ENCODE measurements at places on chromosomes 5 and 9. TPM values are rescaled to one million over a fixed set of nuclear protein-coding genes. Genes with fewer than 3 reads are reported as not detected.

GRCh38 chr9:116777116-116777515 is 90.0 kb downstream of the TRIM32 start:
- DNase-seq = no peak

- no peak for DNase-seq
These were observed 37.7 kb upstream of the MRPS30 start for GRCh38 chr5:44770780-44771717.

- no peak for DNase-seq
These were observed 63.2 kb upstream of the ELL2 start for GRCh38 chr5:96024683-96025475.

GRCh38 chr5:4101189-4101588 is 505.6 kb downstream of the IRX1 start:
- no peak for DNase-seq

- peak; percentile 16 for DNase-seq
These were observed 175.0 kb downstream of the MACROH2A1 start for GRCh38 chr5:135223891-135224625.

DNA sequence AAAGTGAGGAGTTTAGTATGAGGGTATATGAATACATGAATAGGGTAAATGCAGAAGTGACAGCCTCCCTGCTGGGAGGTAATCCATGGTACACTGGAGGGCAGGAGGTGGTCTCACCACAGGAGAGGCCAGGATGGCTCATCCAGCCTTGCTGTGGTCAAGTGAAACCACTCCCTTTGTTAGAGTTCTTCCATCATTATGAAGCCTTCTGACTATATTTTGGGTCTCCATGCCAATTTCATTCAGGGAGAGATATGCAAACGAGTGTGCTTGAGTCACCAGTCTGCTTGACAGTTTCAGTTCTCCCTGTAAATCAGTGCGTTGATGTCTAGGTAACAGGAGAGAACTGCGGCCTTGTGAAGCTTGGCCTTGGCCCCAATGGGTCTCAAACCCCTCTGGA is 16.4 kb downstream of the PPP3R2 start:
- no peak for DNase-seq

DNA sequence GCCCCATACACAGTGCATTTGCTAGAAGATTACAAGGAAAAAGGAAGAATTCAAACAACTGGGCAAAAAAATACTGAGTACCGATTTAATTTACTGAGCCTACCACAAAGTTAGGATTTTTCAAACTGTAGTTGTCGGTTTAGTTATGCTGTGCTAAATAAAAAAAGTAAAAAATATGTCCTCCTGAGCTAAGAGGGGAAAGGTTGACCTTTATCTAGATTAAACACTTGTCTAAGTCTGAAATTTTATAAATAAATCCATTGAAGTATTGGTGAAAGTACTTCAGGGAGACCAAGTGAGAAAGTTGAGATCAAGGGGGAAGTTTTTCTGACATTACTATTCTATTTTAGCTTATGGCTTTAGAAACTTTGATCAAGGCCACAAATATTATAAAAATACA is 19.1 kb upstream of the DAB2 start:
- no peak for DNase-seq

DNA sequence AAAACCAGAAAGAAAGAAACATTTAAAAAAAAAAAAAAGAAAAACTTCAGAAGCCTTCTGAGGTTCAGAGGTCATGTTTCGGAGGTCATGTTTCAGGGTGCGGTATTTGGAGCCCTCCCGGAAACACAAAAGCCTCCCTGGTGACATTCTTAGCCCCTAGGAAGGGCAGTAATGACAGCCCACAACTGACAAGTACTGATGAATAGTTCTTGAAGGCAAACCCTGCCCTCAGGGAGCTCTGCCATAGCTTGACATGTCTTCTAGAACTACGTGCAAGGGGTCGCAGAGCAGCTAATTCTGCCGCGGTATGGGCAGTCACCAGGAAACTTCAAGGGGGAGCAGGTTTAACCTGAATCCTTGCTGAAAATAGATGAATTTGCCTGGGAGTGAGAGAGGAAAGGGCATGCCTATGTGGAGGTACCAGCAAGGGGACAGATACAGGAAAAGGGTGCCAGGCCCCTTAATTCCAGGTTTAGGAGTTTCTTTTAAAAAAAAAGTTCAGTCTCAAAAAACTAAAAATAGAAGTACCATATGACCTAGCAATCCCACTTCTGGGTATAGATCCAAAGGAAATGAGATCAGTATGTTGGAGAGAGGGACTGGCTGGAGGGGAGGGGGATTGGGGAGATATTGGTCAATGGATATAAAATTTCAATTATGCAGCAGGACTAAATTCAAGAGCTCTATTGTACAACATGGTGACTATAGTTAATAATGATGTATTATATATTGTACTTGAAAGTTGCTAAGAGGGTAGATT is 98.4 kb downstream of the C9orf152 start:
- no peak for DNase-seq

GRCh38 chr5:40679913-40680681 is at the start of gene PTGER4:
PTGER4 (plus strand) TSS chr5:40679915; CDS start chr5:40680994, 1,079 bp downstream.
- peak; percentile 61 for DNase-seq

- DNase-seq = no peak
These were observed 99.6 kb upstream of the SLC44A1 start for GRCh38 chr9:105144841-105145240.

DNA sequence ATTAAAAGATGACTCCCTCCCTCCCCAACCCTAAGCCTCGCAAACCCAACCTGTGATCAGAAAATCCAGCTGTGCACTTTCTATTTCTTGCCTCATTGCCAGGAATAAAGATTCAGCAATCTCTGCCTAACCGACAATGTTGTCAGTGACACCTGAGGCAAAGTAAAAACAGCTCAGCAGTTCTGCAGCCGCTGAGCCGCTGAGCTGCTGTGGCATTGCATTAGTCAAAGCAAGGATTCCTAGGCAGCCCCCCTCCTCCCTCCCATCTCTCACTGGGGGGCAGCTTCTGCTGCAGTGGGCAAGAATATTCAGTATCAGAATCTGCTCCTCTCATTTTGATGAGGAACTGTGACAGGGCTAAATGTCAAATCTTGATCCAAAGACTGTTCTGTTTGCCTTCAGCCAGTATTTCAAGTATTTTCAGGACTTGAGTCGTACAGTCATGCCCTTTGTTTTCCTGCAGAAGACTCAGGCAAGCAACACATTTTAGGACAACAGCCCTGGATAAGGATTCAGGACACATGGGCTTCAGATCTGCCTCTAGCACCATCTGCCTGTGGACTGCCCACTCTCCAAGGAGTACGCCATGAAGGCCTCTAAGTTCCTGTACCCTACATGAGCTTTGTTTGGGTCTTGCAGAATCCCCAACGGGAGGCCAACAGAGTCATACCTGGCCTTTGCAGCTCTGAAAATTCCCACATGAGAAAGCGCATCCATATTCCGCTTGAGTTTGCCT is 41.1 kb upstream of the DAP start:
- no peak for DNase-seq

- DNase-seq = no peak
These were observed 70.0 kb downstream of the KLHL3 start for GRCh38 chr5:137665678-137666460.

DNA sequence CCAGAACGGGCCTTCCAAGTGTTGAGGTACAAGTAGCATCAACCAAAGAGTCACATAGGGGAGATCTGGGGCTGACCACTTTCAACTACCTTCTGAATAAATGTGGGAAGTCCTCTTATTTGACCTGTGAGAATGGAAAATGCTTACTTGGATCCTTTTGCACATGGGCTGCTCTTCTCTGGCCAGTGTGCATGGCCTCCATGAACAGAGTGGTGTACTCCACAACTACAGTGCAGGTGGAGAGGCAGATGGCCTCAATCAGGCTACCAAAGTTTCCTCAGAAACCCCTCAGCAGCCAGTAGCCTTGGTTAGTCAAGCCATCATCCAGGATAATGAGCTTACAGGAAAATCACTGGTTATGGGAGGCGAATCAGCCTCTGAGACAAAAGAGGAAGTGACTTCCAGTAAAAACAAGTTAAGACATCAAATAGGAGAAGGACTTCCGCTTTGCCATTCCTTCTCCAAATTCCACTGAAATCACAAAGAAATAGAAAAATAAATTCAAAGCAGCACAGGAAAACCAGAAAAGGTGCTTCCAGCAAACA is 18.3 kb upstream of the FCHO2 start:
- DNase-seq = no peak

GRCh38 chr9:5632540-5632939 is 3.6 kb downstream of the RIC1 start:
- DNase-seq = no peak

DNA sequence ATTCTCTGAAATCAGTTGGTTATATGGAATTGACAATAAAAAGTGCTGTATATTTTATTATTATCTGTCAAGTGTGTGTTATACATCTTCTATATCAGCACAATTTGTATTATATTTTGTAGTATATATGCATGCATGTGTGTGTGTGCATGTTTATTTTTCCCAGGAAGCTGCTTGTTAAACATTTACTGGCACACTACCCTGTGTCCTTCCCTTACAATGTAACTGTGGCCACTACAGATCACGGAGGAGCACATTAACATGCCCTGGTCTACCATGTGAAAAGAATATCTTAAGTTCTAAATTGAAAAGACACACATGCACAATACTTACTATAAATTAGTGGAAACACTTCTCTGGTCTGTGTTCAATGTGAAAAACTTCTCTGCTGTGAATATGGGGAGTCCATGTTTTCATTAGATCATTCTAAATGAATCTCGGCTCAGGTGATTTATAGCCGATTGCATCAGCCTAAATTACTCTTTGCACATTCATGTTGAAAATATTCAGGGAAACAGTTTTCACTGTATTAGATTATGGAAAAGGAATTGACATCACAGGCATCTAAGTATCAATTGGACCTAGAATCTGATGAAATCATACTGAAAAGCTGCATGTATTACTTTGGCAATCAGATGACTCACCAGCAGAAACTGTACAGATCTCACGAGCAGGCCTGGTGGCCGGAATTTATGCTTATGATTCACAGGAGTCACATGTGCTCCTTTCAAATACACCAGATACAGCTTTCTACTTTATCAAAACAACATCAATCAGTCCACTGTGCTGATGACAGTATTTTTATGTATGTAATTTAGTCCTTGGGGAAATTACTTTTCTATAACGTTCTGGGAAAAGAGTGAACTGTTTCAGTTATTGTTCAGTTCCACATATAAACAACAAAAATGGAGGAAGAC is 39.4 kb downstream of the LURAP1L start:
- peak; percentile 46 for DNase-seq

DNA sequence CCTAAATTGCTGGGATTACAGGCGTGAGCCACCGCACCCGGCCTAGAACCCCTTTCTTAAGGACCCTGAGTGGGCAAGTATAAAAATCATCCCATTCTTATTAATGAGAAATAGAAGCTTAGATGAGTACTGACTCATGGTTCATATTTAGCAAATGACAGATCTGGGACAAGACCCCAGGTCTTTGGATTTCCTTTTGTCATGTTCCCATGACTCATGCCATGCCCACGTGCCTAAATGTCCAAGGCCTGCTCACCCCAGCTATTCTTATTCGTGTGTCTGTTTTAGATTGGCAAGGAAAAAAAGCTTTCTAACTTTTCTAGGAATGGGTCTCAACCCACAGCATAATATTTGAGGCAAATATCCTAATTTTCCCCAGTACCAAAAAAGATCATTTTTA is 57.7 kb upstream of the RPS23 start:
- no peak for DNase-seq

- no peak for DNase-seq
These were observed 11.4 kb downstream of the LAMC3 start for GRCh38 chr9:131020388-131020787.

Gene SH3GL2
- 1.3 TPM for total RNA-seq

Gene LHX3
- not detected for total RNA-seq

Gene NINJ1
- total RNA-seq = 46.6 TPM

Gene TIMD4
- not detected for total RNA-seq
